ENCODE measurements at places on chromosomes 3 and 15. TPM values are rescaled to one million over a fixed set of nuclear protein-coding genes. Genes with fewer than 3 reads are reported as not detected.

Gene ZNF148
- 49.3 TPM for total RNA-seq

Gene ERICH6
- total RNA-seq = not detected

Gene C2CD4A
- total RNA-seq = not detected

Gene POTEB2
- not detected for total RNA-seq

Gene SMCO1
- not detected for total RNA-seq

Gene CHSY1
- total RNA-seq = 27.6 TPM

Gene LOXL1
- total RNA-seq = 272 TPM

Gene LDHAL6B
- total RNA-seq = not detected

Gene ESYT3
- 0.09 TPM for total RNA-seq

DNA sequence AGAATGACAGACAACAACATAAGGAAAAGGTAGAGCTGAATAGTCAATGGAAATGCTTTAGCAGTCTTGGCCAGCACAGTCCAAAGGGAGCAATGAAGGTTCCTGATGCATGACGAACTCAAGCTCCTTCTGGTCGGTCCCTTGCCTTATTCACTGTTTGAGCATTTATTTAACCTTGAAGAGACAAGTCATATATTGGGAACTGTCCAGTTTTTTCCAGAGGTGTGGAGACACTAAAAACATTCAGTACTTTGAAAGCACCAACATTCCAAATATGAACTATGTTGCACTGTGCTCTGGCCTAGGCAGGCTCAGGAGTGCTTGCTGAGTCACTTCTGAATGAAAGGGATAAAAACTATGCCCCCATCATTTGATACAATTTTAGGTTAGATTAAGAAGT is 384.8 kb downstream of the MECOM start:
- H3K36me3 ChIP-seq = no peaks in the 10 kb centered on the region
- no peak for DNase-seq

GRCh38 chr3:49723296-49723627 is 489 bp downstream of the GMPPB start:
- H3K27me3 ChIP-seq = peaks cover 20% of the 10 kb centered on the region
- H3K27ac ChIP-seq = peak overlapping the region; percentile 98
- H3K36me3 ChIP-seq = peaks cover 38% of the 10 kb centered on the region
- peak overlapping the region; percentile 97 for H3K4me3 ChIP-seq
- peak; percentile 36 for DNase-seq

GRCh38 chr3:31966978-31967591 is 14.0 kb downstream of the OSBPL10 start:
- no peak for DNase-seq
- H3K27me3 ChIP-seq = no peaks in the 10 kb centered on the region
- no peak overlapping the region for H3K27ac ChIP-seq

DNA sequence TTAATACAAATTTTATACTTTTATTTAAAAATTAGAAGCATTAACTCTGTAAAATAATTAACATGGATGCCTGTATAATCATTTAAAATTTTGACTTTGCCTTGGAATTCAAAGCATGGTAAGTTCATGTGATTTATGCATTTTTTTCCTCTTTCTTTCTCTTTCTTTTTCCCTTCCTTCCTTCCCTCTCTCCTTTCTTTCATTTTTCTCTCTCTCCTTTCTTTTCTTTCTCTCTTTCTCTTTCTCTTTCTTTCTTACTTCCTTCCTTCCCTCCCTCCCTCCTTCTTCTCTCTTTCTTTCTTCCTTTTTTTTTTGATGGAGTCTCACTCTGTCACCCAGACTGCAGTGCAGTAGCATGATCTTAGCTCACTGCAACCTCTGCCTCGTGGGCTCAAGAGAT is 53.8 kb upstream of the P3H2 start:
- H3K27ac ChIP-seq = no peak overlapping the region
- no peak for DNase-seq
- peaks cover 3% of the 10 kb centered on the region for H3K27me3 ChIP-seq
- peaks cover 10% of the 10 kb centered on the region for H3K36me3 ChIP-seq
- H3K4me1 ChIP-seq = peaks cover 62% of the 10 kb centered on the region
- peak overlapping the region; percentile 54 for H3K4me3 ChIP-seq

GRCh38 chr3:46939578-46940445 is 36.7 kb downstream of the CCDC12 start:
- no peak overlapping the region for H3K4me3 ChIP-seq
- H3K27me3 ChIP-seq = no peaks in the 10 kb centered on the region
- peaks cover 47% of the 10 kb centered on the region for H3K4me1 ChIP-seq
- DNase-seq = no peak
- peak overlapping the region; percentile 4 for H3K27ac ChIP-seq

GRCh38 chr15:77528290-77528967 is 104.3 kb downstream of the LINGO1 start:
- peaks cover 29% of the 10 kb centered on the region for H3K27me3 ChIP-seq
- H3K36me3 ChIP-seq = no peaks in the 10 kb centered on the region
- no peak overlapping the region for H3K27ac ChIP-seq
- no peak for DNase-seq
- H3K4me3 ChIP-seq = no peak overlapping the region

DNA sequence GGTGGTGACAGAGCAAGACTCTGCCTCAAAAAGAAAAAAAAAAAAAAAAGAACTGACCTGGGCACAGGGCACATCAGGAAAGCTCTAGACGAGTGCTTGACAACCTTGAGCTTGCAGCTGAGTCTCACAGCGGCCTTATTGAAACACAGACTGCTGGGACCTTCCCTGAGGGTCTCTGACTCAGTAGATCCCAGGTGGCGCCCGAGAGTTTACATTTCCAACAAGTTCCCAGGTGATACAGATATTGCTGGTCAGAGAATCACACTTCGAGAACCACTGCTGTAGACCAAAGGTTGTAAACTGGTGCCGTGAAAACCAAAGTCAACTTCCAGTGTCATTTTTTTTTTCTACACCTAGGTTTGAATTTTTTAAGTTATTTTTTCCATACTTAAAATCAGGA is 573.2 kb upstream of the MDFIC2 start:
- H3K4me1 ChIP-seq = no peaks in the 10 kb centered on the region
- H3K36me3 ChIP-seq = no peaks in the 10 kb centered on the region
- H3K27me3 ChIP-seq = peaks cover 5% of the 10 kb centered on the region
- no peak overlapping the region for H3K27ac ChIP-seq
- H3K4me3 ChIP-seq = no peak overlapping the region

- DNase-seq = no peak
- peaks cover 18% of the 10 kb centered on the region for H3K27me3 ChIP-seq
- no peaks in the 10 kb centered on the region for H3K4me1 ChIP-seq
- H3K36me3 ChIP-seq = no peaks in the 10 kb centered on the region
Measured at GRCh38 chr15:45331972-45332371, 46.4 kb downstream of the GATM start.

DNA sequence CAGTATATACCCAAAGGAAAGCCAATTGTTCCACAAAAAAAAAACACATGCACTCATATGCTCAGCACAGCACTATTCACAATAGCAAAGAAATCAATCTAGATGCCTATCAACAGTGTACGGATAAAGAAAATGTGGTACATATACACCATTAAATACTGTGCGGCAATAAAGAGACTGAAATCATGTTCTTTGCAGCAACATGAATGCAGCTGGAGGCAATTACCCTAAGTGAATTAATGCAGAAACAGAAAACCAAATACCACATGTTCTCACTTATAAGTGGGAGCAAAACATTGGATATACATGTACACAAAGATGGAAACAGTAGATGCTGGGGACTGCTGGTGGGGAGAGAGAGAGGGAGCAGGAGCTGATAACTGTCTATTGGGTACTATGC is 124.2 kb upstream of the AADACL2 start:
- no peak overlapping the region for H3K4me3 ChIP-seq
- H3K27ac ChIP-seq = no peak overlapping the region
- peaks cover 2% of the 10 kb centered on the region for H3K27me3 ChIP-seq
- no peaks in the 10 kb centered on the region for H3K36me3 ChIP-seq

- no peak for DNase-seq
- H3K27me3 ChIP-seq = no peaks in the 10 kb centered on the region
- no peaks in the 10 kb centered on the region for H3K4me1 ChIP-seq
- no peak overlapping the region for H3K27ac ChIP-seq
Measured at GRCh38 chr15:35858707-35859106, 312.7 kb upstream of the DPH6 start.

DNA sequence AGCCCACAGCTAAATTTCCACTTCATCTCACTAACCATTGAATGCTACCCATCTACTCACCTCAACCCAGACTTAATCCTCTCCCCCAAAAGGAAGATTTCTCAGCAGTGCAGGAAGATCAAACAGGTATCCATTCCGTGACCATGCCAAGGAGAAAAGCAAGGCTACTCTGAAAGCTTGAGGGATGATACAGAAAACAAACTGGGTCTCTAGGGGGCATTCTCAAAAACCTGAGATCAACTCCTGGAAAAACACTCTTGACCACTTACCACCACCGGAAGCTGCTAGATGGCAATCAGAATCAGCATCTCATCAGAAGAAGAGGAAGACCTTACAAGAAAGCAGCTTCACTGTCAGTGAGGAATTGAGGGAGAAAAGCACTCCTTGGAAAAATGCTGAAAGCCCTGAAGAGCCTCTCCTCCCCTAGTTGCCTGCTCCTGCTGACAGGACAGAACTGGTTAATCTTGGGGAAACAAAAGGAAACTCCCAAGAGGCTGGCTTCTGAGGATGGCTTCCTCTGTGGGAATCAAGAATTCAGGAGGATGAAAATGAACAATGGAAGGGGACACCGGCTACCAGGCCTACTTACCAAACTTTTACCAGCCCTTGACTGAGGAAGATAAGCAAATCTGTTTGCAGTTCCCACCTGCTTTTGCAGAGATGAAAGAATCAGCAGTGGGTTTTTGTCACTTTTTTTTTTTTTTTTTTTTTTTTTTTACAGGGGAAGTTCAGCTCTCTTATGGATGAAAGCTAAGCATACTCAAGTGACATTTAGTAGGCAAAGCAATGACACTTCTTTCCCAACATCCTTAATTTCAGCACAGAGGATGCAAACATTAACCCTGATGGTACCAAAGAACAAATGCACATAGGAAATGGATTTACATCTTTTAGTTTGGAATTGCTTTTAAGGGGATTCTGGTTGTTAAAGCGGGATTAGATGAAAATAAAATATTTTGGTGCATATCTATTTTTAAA is at the start of gene ATP8B4:
Gene ATP8B4, minus strand, starts transcription at position 171 of the 978 bp plus-strand sequence. CDS start 12,267 bp downstream, outside the sequence.
- peaks cover 21% of the 10 kb centered on the region for H3K4me1 ChIP-seq
- H3K4me3 ChIP-seq = 0 out of 2 replicates have a peak within 1 kb of the TSS, but pooled peaks have one; percentile 2
- H3K36me3 ChIP-seq = peaks cover 12% of the 10 kb centered on the region
- H3K27ac ChIP-seq = peak within 1 kb of the TSS; percentile 34
- no peak for DNase-seq

GRCh38 chr15:58574631-58575030 is 142.8 kb downstream of the LIPC start:
- no peaks in the 10 kb centered on the region for H3K36me3 ChIP-seq
- peaks cover 7% of the 10 kb centered on the region for H3K27me3 ChIP-seq

DNA sequence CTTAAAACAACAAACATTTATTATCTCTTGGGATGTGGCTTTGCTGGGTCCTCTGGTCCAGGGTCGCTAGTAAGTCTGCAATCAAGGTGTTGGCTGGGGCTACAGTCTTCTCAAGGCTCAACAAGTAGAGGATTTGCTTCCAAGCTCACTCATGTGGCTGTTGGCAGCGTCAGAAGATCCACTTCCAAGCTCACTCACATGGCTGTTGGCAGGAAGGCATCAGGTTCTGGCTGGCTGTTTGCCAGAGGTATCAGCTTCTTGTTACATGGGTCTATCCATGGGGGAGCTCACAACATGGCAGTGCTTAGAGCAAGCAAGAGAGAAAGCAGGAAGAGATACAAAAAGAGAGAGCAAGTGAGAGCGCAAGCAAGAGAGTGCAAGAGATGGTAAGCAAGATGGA is 15.0 kb upstream of the BNC1 start:
- H3K4me1 ChIP-seq = peaks cover 6% of the 10 kb centered on the region
- no peak for DNase-seq
- no peaks in the 10 kb centered on the region for H3K27me3 ChIP-seq
- no peak overlapping the region for H3K27ac ChIP-seq

- DNase-seq = no peak
- H3K4me3 ChIP-seq = no peak overlapping the region
- no peaks in the 10 kb centered on the region for H3K36me3 ChIP-seq
- H3K4me1 ChIP-seq = peaks cover 6% of the 10 kb centered on the region
Measured at GRCh38 chr3:29011441-29011840, 269.4 kb upstream of the RBMS3 start.

- H3K27me3 ChIP-seq = no peaks in the 10 kb centered on the region
- peaks cover 31% of the 10 kb centered on the region for H3K4me1 ChIP-seq
- no peak for DNase-seq
- H3K4me3 ChIP-seq = no peak overlapping the region
- no peaks in the 10 kb centered on the region for H3K36me3 ChIP-seq
Measured at GRCh38 chr15:85388566-85389305, 8.3 kb downstream of the AKAP13 start.

- H3K36me3 ChIP-seq = no peaks in the 10 kb centered on the region
- H3K4me1 ChIP-seq = peaks cover 14% of the 10 kb centered on the region
- no peak overlapping the region for H3K4me3 ChIP-seq
- no peak overlapping the region for H3K27ac ChIP-seq
Measured at GRCh38 chr15:26868029-26868685, 1.3 kb downstream of the GABRA5 start.

GRCh38 chr15:56146756-56147155 is 96.9 kb downstream of the RFX7 start:
- peaks cover 31% of the 10 kb centered on the region for H3K4me1 ChIP-seq
- H3K36me3 ChIP-seq = peaks cover 40% of the 10 kb centered on the region
- H3K27ac ChIP-seq = no peak overlapping the region
- H3K27me3 ChIP-seq = no peaks in the 10 kb centered on the region
- DNase-seq = no peak

GRCh38 chr3:66297900-66298299 is 77.1 kb downstream of the SLC25A26 start:
- no peaks in the 10 kb centered on the region for H3K36me3 ChIP-seq
- no peak overlapping the region for H3K4me3 ChIP-seq
- no peak overlapping the region for H3K27ac ChIP-seq

All from HFFc6 (cell line).